Right atrium auricular region (tissue), 2 donors: ENCODE measurements at places on chromosomes 16 and 17. TPM values are rescaled to one million over a fixed set of nuclear protein-coding genes. Genes with fewer than 3 reads are reported as not detected.
A peak's percentile ranks its signal among the peaks of the same experiment; 100 is the strongest.

The TP53TG3C gene
- total RNA-seq: not detected

- DNase-seq: no peak
Observed at GRCh38 chr16:4091240-4092012, 24.8 kb downstream of the ADCY9 start.

GRCh38 chr16:11613381-11614303 is 26.9 kb upstream of the LITAF start:
- peak; percentile 81 for DNase-seq

- DNase-seq: no peak
Observed at GRCh38 chr17:28549236-28550132, 2.9 kb downstream of the UNC119 start.

GRCh38 chr16:11976850-11977375 is 379 bp downstream of the SNX29 start:
- no peak for DNase-seq
